ENCODE measurements at places on chromosomes 11 and 22.
A peak's percentile ranks its signal among the peaks of the same experiment; 100 is the strongest.

- no peak for DNase-seq
These were observed 29.8 kb downstream of the DUSP8 start for GRCh38 chr11:1542267-1542666.

DNA sequence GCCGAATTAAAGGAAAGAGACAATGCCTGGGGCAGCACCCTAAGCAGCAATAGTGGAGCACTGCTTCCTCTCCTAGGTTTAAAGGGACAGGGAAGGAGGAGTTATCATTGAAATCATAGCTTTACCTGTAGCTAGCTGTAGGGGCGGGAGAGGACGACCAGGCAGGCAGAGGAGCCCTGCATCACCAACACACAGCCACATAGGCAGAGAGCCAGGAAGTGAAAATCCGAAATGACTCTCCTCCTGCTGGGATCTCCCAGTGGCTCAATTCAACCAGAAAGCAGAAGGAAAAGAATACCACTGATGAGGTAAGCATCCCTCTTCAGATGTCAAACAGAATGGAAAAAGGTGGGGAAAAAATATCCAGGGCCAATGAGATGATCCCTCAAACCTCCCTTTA, 20.4 kb downstream of the MRGPRX4 start:
- no peak for DNase-seq

- no peak for DNase-seq
These were observed 2.7 kb downstream of the ZBED4 start for GRCh38 chr22:49856343-49856742.

- peak; percentile 50 for DNase-seq
These were observed 34.4 kb upstream of the RCN1 start for GRCh38 chr11:32056438-32056837.

GRCh38 chr11:17397311-17398002, 9.0 kb upstream of the KCNJ11 start:
- DNase-seq = no peak

DNA sequence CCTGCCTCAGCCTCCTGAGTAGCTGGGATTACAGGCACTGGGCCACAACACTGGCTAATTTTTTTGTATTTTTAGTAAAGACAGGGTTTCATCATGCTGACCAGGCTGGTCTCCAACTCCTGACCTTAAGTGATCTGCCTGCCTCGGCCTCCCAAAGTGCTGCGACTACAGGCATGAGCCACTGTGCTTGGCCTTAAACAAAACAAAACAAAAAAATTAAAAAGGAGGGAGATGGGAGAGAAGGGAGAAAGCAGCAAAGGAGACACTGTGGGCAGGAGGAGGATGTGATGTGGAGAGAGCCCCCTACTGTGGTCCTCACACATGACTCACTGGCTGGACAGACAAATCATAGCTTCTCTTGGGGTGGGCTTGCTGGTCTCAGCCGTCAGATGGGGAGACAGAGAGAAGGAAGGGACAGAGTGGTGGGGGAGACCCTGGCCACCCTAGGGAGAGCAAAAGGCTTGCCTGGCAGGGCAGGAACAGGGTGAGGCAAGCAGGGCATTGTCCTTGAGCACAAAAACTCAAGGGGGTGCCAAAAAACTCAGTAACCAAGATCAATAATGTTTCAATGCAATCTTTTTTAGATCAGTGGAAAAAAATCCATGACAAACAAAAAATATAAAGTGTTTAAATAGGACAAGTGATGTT, 31.6 kb downstream of the TPST2 start:
- DNase-seq = peak; percentile 77

GRCh38 chr11:44260081-44260480, 49.9 kb downstream of the ALX4 start:
- no peak for DNase-seq

DNA sequence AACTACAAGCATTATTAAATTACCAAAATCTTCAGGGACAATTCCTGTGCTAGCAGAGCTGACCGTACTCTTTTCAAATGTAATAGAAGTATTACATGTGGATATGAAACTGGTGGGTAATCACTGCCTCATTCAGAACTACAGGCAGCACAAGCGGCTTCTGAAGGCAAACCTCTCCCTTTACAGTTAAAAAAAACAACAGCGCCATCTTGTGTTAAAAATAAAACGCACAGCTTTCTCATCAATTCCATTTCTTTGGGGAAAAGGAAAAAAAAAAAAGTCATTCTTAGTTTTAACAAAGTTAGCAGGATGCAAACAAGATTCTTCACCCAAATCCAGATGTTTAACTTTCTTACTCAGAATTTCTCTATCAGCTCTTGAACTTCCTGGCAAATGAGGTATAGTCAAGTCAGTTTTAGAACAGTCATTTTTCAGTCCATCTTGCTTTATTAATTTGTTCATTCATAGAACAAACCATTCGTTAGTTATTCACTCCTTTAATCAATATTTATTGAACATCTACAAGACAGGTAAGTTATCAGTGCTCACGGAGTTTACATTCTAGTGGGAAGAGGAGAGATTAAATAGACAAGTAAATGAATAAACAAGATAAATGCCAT, 331.8 kb upstream of the MPPED2 start:
- peak; percentile 52 for DNase-seq

DNA sequence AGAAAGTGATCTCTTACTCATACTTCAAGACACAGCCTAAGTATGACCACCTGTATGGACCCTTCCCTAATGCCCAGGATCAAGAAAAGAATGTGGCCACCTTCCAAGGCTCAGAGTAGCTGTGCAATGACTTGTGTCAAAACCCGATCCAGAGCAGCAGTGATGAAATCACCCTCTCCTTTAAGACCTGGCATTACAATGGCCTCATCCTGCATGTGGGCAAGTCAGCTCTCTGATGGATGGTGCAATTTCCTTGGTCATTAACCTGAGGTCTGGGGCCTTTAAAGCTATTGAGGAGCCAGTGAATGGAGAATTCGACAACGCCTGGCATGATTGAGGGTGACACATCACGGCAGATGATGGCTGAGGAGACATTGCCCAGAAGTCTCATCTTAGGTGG, 9.1 kb upstream of the TUBA8 start:
- no peak for DNase-seq

DNA sequence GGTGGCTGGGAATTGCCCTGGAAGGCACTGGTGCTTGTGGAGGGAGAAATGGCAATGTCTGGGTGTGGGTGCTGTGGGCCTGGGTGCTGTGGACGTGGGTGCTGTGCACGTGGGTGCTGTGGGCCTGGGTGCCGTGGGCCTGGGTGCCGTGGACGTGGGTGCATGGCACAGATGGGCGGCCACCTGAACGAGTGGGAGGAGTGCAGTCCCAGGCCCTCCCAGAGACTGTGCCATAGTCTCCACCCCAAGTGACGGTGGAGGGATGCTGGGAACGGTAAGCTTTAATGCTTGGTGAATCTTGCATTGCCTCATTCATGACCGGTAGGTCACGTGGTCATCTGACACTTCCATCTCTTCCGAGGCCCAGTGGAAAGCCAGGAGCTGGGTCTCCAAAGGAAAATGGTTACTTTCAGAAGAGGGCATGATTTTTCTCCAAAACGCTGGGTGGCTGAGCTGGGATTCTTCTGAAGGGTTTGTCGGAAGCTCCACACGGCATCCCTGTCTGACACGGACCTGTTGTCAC, 28.8 kb upstream of the BRSK2 start:
- DNase-seq = no peak

- DNase-seq = no peak
These were observed 990.2 kb downstream of the BRD1 start for GRCh38 chr22:48837341-48837935.

DNA sequence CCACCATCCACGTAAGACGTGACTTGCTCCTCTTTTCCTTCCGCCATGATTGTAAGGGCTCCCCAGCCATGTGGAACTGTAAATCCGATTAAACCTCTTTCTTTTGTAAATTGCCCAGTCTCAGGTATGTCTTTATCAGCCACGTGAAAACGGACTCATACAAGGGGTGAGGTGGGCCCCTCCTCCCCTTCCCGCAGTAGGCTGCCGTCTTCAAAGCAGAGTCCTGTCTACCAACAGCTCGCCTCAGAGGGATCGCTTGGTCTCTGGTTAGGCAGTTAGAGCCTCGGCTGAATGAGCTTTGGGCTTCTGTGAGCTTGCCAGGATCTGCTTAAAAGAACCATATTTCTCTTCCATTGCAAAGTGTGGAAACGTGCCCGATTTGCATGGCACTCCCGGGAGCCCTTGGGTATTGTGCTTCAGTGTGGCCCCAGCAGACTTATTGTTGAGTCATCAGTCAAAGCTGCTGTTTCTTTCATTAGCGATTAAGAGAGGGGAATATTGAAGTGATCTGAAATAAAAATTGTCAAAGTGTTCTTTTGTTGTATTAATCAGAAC, 338.3 kb downstream of the TBC1D22A start:
- DNase-seq = no peak

GRCh38 chr11:64449381-64450167, 90.6 kb downstream of the RPS6KA4 start:
- DNase-seq = peak; percentile 22

GRCh38 chr11:110000031-110000502, 93.1 kb upstream of the ZC3H12C start:
- peak; percentile 96 for DNase-seq

DNA sequence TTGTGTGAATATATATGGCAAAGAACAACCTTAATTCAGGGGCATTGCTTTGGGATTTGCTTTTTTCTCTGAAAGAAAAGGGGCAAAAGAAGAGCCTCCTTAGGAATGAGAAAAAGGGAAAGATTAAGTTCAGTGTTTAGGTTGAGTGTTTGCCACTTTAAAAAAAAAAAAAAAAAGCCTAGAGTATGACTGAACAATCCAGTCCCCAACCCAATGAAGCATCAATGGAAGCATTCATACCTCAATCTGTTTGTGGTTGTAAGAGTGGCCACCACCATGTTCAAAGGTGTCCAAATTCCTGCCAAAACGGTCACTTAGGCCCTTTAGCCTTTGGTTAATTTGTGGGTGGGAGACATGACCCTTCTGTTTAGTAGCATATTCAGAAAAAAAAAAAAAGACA, 260.6 kb downstream of the SOX6 start:
- DNase-seq = no peak

DNA sequence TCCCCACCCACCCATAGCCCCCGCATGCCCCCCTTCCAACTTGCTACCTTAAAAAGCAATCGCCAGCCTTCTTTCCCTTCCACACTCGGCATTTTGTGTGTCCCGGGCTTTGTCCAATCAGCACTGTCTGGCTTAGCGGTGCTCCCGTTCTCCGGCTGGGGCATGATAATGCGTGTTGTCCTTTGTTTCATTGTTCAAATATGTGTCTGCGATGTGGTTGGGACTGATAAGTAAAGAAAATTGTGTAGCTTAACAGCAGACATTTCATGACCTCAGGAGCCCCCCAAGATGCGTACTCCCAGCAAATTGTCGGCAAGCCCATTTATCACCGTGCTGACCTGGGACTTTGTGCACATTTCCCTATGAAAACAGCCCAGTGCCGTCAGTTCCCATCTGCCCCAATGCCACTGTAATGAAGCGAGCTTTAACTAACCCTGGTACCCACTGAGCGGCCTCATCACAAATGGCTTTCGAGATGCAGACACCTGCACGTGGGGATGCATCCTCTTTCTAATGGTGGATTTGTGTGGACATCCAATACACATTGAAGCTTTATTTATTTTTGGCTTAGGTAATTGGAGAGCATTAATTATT, 167.0 kb upstream of the E2F8 start:
- no peak for DNase-seq

GRCh38 chr11:36211761-36212430, 77.3 kb downstream of the COMMD9 start:
- no peak for DNase-seq

- no peak for DNase-seq
These were observed 38.4 kb downstream of the KCNC1 start for GRCh38 chr11:17772704-17773600.

GRCh38 chr11:38274031-38274430, 1676.0 kb upstream of the RAG2 start:
- DNase-seq = peak; percentile 49

- no peak for DNase-seq
These were observed 41.6 kb downstream of the MRGPRX2 start for GRCh38 chr11:19018901-19019300.

- peak; percentile 72 for DNase-seq
These were observed at the start of gene CTSF for GRCh38 chr11:66568124-66568916. CTSF (minus strand) TSS chr11:66568606; CDS start chr11:66568486, 120 bp downstream.

DNA sequence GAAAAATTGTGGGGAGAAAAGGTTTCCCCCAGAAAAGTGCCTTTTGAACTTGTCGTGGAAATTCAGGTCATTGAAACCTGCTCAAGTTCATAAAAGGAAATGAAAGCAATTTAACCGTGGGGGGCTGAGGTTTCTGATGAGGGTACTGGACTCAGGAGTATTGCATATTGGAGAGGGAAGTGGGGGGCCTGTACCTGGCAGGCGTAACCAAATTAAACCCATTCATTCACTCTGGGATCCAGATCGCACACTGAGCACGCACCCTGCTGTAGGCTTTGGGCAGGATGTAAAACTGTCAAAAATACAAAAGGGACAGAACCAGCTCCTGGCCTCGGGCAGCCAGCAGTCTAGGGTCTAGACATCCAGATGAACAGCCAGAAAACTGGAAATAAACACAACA, 1517.4 kb downstream of the BRD1 start:
- no peak for DNase-seq

GRCh38 chr22:47133061-47133969, 370.9 kb downstream of the TBC1D22A start:
- no peak for DNase-seq

GRCh38 chr11:90874986-90875385, 652.1 kb upstream of the CHORDC1 start:
- DNase-seq = no peak

DNA sequence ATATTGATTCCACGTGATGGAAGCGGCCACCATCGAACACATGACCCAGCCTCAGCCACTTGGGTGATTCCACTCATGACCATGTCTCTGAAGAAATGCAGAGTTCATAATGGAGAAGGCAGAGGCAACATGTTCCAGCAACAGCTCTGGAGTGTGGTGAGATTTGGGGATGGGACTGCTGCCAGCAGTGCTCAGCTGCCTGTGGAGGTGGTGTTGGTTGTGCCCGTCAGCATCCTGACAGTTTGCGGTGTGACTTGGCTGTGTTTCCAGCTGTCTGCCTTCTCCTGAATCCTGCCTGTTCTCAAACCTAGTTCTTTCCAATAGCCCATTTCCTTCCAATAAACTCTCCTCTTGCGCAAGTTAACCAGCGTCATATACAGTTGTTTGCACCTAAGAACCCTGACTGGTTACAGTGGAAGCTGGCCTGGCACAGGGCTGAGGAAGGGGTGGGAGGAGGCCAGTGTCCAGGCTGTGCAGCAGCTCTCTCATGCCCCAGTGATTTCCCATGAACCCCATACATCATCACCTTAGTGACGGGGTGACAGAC, 22.0 kb upstream of the OR8B8 start:
- no peak for DNase-seq

GRCh38 chr22:21567456-21568346, at the start of gene UBE2L3:
UBE2L3 (plus strand) TSS chr22:21567714; CDS start chr22:21567745, 31 bp downstream.
- DNase-seq = peak; percentile 80

- no peak for DNase-seq
These were observed 126.6 kb upstream of the MPPED2 start for GRCh38 chr11:30712749-30713148.

DNA sequence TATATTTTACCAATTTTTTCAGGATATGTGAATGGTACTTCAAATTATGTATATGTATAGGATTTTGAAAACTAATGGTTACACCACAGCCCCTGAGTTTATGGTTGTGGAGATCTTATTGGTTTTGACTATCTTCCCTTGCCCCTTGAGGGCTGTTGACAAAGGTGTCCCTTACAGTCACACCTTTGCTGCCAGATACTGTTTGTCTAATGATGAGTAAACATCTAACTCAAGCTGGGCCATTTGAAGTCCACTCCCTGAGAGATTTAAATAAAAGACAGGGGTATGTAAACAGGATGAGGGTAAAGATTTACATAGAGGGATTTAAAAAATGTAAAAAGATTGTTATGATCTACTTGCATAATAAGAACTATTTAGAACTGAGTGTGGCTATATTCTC, 38.9 kb upstream of the LUZP2 start:
- DNase-seq = no peak

- DNase-seq = no peak
These were observed 78.9 kb downstream of the PDE2A start for GRCh38 chr11:72595292-72595684.
